ENCODE measurements at places on chromosomes 3 and 15.

DNA sequence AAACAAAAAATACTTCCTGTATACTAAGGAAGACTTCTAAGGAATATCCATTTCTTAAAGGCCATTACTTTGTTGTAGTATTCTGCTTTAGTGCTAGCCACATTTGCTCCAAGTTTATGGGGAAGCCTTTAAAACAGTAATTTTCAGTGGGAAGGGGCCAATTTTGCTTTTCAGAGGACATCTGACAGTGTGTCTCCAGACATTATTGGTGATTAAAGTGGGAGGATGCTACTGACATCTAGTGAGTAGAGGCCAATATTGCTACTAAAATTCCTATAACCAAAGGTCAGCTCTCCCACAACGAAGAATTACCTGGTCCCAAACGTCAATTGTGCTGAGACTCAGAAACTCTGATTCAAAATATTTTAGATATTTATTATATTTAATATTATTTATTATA lies 24.8 kb downstream of the SLC28A2 start:
- DNase-seq = no peak

- DNase-seq = no peak
Observed at GRCh38 chr3:63960048-63960711, 48.0 kb upstream of the SCAANT1 start.

GRCh38 chr15:78855746-78856145 lies 16.9 kb upstream of the MORF4L1 start:
- DNase-seq = no peak

DNA sequence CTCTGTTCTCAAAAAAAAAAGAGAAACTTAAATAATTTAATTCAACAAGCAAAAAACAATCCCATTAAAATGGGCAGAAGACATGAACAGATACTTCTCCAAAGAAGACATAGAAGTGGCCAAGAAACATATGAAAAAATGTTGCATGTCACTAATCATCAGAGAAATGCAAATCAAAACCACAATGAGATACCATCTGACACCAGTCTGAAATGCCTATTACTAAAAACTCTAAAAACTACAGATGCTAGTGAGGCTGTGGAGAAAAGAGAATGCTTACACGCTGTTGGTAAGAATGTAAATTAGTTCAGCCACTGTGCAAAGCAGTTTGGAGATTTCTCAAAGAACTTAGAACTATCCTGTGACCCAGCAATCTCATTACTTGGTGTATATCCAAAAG lies 382.9 kb downstream of the OTOL1 start:
- no peak for DNase-seq

- no peak for DNase-seq
Observed at GRCh38 chr3:127394031-127394430, 106.2 kb upstream of the PRR20G start.

GRCh38 chr3:121477589-121477988 lies 68.2 kb downstream of the POLQ start:
- no peak for DNase-seq

GRCh38 chr15:30033763-30034162 lies 49.0 kb upstream of the GOLGA8J start:
- DNase-seq = no peak

DNA sequence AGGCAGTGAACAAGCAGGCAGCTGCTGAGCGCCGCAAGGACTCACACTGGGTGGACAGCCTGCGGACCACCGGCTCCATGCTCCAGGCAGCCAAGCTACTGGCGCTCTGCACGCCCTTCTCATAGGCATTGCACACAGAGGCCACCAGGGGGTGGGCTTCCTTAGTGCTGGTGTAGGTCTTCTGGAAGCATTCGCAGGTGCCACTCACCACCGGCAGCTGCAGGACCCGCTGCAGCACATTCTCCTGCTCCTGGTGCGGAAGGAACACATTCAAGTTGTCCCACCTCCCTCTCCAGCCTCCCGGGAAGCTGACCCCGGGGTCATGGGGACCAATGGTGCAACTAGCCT lies 6.0 kb downstream of the PLIN1 start:
- DNase-seq = no peak

DNA sequence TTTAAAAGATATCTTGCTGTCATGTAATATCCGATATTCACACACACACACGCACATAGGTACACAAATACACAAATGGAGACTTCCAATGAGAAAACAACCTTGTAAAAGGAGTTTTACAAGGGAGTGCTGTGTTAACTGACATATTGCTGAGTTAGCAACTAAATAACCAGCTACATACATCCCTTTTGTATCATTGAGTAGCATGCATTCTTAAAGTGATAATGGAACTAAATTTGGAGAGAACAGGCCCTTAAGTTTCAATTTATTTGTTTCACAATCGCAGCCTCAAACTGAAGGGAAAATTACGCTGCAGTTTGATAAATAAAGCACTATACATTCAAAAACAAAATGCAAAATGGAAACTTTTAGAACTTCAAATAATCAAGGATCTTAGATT lies 1046.0 kb upstream of the NR2F2 start:
- DNase-seq = no peak

- no peak for DNase-seq
Observed at GRCh38 chr3:102577082-102577789, 142.4 kb downstream of the ZPLD1 start.

DNA sequence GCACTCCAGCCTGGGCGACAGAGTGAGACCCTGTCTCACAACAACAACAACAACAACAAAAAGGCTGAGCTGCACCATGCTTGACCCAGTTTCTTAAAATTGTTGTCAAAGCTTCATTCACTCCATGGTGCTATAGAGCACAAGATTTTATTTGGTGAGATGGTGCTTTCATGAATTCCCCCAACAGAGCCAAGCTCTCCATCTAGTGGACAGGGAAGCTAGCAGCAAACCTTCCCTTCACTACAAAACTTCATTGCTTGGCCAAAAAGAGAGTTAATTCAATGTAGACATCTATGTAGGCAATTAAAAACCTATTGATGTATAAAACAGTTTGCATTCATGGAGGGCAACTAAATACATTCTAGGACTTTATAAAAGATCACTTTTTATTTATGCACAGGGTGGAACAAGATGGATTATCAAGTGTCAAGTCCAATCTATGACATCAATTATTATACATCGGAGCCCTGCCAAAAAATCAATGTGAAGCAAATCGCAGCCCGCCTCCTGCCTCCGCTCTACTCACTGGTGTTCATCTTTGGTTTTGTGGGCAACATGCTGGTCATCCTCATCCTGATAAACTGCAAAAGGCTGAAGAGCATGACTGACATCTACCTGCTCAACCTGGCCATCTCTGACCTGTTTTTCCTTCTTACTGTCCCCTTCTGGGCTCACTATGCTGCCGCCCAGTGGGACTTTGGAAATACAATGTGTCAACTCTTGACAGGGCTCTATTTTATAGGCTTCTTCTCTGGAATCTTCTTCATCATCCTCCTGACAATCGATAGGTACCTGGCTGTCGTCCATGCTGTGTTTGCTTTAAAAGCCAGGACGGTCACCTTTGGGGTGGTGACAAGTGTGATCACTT lies 2.0 kb downstream of the CCR5 start:
- DNase-seq = no peak

GRCh38 chr15:84831028-84831427 lies 13.9 kb downstream of the ALPK3 start:
- DNase-seq = no peak

DNA sequence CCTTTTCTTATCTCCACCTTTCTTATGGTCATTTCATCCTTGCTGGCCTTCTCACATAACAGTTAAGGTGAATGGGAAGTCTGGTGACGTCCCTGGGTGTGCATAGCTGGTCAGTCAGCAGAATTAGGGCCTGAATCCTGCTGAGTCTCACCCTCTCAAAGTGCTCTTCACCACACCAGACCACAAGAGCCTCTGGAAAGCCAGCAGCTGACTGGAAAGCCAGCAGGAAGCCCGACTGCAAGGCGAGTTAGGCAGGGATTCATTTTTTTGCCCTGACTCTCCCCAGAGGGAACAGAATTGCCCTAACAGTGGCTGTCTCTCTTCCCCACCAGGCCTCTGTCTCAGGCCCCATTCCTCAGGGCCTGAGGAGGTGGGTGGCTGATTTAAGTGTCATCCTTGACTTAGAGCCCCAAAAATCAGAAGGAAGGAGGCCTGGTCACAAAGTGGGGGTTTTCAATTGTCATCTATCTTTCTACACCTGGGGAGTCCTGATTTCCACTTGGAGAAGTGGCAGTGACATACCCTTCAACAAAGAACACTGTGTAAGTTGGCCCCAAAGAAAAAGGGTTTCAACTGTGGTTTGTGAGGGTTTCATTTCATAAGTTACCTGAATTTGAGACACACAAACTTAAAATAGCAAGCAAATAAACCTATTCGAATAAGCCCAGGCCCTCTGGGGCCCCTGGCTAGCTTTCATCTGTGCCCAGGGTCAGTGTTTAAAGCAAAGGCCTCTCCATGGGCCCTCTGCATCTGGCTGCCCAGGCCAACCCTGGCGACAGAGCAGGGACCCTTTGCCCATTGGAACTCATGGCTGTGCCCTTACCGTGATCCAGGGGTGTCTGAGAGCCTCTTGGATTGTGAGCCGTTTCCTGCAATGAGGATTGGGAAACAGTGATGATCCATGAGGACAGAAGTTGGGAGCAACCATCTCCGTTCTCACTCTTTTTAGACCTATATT lies 90.5 kb upstream of the HERC1 start:
- no peak for DNase-seq

DNA sequence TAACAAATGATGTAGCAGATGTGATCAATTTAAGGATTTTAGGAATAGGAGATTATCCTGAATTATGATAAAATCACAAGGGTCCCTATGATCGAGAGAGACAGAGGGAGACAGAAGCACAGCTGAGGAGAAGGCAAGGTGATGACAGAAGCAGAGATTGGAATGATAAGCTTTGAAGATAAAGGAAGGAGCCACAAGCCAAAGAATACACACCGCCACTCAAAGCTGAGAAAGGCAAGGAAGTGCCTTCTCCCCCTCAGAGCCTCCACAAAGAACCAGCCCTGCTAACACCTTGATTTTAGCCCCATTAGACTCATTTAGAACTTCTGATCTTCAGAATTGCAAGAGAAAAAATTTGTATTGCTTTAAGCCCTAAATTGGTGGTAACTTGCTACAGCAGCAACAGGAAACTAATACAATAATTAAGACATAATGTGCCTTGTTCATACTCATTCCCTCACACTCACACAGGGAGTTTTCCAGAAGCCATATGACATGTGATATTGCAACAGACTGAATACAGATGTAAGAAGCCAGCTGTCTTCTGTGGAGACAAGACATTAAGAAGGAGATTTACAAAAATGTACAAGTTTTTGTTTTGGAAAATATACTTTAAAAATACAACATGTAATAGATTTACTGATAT lies 38.2 kb downstream of the TRANK1 start:
- DNase-seq = no peak

GRCh38 chr15:85415783-85416182 lies 35.4 kb downstream of the AKAP13 start:
- DNase-seq = no peak

DNA sequence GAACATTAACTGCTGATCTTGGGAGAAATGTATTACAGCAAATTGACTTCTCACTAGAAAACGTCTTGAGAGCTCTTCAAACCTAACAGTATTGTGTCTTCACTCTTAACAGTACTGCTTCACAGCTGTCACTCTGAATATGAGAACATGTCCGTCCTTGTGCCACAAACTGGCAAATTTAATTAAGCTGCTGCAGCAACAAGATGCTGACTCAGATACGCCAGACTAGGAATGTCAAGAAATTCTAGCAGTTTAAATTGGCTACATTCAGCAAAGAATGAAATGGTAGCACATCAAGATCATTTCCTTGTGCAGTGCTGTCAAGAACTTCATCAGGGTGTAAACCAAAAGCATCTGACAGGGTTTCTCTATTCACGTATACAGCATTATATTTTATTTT lies 7.6 kb downstream of the ICE2 start:
- no peak for DNase-seq

DNA sequence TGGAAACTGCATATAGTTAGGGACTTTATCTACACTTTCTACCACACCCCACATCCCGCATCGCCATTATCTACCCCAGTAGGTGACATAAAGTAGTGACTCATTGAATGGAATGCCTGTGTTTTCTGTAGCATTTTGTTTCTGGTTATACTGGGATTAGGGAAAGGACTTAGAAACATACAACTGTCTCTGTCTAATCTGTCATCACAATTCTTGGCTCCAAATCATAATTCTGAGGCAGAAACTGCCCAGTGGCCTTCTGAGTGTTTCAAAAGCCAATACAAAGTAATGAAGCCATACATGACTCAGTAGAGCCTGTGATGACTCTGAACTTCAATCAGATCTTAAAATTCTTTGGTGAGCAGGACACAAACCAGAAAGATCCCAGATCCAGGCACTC lies 115.7 kb upstream of the CHRM5 start:
- no peak for DNase-seq

GRCh38 chr3:101635345-101635744 lies 41.6 kb downstream of the ZBTB11 start:
- DNase-seq = no peak

DNA sequence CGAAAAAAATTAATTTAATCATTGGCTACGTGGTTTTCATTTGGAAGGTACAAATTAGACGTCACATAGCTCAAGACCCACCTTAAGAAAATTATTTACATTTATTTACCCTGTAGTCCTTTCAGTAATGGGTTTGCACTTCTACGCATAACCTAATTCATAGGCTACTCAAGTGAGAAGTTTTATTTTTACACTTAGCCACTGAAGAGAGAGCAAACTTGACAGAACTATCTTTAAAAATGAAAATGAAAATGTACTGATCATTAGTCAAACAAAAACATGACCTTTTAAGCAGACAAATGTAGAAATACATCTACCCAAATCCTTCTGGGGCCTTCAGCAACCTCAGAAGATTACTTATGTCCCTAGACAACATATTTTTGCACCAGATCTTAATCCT lies 269.4 kb upstream of the TTC14 start:
- DNase-seq = no peak

- DNase-seq = no peak
Observed at GRCh38 chr15:69648775-69649735, 196.4 kb downstream of the RPLP1 start.

DNA sequence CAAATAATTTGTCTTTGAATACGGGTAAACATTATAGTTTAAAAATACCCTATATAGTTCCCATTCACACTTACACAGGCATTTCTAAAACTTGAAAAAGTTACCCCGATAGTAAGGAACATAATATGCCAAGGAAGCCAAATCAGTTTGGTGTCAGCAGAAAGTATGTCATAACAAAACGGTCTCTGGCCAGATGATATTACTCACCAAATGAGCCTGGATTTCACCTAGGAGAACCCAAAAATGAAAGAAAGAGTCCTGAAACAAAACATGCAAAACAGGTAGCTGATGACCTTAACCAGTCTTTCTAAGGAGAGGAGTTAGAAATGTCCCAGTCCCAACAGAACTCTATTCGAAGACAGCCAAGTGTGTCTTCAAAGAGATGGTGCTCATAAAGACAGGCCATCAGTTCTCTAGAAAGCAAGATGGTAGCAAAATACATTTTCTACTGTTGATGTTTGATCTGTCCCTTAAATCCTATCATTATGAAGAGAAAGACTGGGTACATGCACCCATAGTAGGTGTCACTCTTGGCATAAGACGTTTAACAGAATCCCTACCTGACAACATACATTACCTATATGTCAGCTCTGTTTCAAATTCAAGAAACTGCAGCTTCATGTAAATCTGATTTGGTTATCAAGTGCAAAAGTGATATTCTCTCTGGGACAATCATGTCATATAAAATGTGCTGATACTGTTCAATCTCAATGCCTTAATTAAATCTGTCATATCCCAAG lies 942.5 kb downstream of the ROBO1 start:
- DNase-seq = no peak

- DNase-seq = no peak
Observed at GRCh38 chr3:47907784-47908183, 104.8 kb downstream of the DHX30 start.
